ENCODE measurements at places on chromosomes 11 and 22.

- no peak for DNase-seq
Observed at GRCh38 chr11:353179-353873, 16.0 kb upstream of the B4GALNT4 start.

- DNase-seq = no peak
Observed at GRCh38 chr11:119372260-119373058, 9.0 kb downstream of the USP2 start.

- DNase-seq = no peak
Observed at GRCh38 chr11:111659201-111660115, 57.2 kb downstream of the SIK2 start.

- DNase-seq = peak; percentile 57
Observed at GRCh38 chr22:24423519-24424000, 3.8 kb upstream of the ADORA2A start.

- DNase-seq = no peak
Observed at GRCh38 chr11:44638032-44638431, 72.6 kb downstream of the CD82 start.

All from activated gamma-delta T cell treated with Interleukin-2 at 50 U/mL for 16 hours (primary cell).